ENCODE measurements at places on chromosomes 2 and 18.

DNA sequence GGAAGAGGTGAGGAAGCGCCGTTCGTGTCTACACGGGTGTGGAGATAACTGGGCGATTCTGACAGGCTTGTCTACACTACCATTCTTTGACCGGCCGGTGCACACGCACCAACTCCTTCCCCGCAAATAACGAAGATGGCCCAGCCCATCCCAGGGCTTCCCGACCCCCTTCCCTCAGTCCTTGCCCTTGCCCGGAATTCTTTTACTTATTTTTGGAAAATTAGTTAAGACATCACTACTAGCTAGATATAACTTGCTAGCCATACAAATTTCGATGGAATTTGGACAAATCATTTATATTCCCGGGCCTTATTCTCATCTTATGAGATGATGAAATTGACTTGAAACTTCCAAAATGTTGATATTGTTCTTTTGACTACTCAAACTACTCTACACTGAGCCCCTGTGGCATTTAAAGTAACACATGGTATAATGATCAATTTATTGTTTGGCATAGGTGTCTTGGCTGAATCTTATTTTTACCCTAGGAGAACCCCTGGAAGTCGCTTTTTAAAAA is 1.3 kb downstream of the ERICH2 start:
- H3K4me1 ChIP-seq: peaks cover 6% of the 10 kb centered on the region
- no peaks in the 10 kb centered on the region for H3K36me3 ChIP-seq
- peaks cover 18% of the 10 kb centered on the region for H3K27me3 ChIP-seq
- no peak for DNase-seq
- no peak overlapping the region for H3K4me3 ChIP-seq
- H3K27ac ChIP-seq: no peak overlapping the region

GRCh38 chr2:66724241-66724640 is 289.3 kb downstream of the MEIS1 start:
- no peak overlapping the region for H3K27ac ChIP-seq
- H3K27me3 ChIP-seq: no peaks in the 10 kb centered on the region
- no peak overlapping the region for H3K4me3 ChIP-seq
- H3K4me1 ChIP-seq: no peaks in the 10 kb centered on the region
- no peak for DNase-seq
- H3K36me3 ChIP-seq: no peaks in the 10 kb centered on the region

DNA sequence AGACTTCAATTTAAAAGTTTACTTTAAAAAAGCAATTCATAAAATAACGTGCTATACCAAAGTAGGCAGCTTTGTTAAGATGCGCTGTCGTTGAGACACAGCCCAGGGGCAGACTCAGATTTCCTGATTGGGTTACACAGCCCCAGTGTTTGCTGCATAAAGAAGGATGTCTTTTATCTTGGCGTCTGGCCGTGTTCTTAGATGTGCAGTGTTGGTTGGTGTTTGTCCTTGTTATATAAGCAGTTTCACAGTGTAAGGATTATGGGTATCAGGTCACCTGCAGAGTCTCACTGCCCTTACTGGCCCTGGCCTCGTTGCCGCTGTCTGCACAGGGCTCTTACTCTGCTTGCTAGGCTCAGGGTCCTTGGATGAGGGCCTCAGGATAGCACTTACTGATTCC is 108.5 kb downstream of the WDSUB1 start:
- no peak for DNase-seq
- H3K27ac ChIP-seq: no peak overlapping the region
- H3K4me3 ChIP-seq: no peak overlapping the region
- no peaks in the 10 kb centered on the region for H3K4me1 ChIP-seq

DNA sequence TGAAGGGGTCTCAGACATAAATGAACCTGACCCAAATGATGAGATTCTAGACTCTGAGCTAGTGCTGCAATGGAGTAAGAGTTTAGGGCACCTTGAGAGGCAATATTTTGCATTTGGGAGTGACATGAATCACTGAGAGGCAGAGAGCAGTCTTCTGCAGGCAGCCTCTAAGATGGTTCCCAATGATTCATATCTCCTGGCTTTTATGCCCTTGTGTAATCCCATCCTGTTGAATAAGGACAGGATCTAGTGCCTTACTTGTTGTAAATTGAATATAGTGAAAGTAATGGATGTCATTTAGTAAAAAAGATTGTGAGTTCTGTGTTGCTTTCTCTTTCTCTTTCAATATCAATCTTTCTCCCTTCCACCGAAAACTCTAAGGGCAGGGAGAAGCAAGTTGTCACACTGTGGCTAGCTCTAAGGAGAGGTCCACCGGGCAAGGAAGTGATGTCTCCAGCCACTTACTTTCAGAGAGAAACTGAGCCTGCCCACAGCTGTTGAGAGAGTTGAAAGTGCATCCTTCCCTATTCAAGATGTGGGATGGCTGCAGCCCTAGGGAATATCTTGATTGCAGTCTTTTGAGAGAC is 144.7 kb downstream of the TRIB2 start:
- H3K4me1 ChIP-seq: peaks cover 22% of the 10 kb centered on the region
- peak; percentile 14 for DNase-seq

GRCh38 chr2:121118951-121119350 is 166.1 kb downstream of the TFCP2L1 start:
- H3K27me3 ChIP-seq: no peaks in the 10 kb centered on the region
- no peaks in the 10 kb centered on the region for H3K4me1 ChIP-seq
- H3K4me3 ChIP-seq: no peak overlapping the region

DNA sequence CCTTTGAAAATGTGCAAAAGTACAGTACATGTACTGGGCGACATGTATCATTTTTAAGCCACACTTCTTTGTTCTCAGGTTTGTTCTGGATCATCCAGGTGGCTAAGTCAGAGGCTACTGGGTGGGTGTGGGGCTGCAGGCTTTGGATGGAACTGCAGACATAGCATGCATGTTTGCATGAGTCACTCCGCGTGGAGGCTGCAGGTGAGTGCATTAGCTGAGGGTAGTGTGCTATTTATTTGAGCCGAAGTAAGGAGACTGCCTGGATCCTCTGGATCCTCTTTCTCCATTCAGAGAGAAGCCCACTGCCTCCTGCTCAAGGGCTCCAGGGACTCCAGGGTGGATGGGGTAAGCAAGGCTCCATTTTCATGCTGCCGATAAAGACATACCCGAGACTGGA is 9.4 kb upstream of the NEURL3 start:
- no peak for DNase-seq
- H3K27me3 ChIP-seq: peaks cover 2% of the 10 kb centered on the region
- no peak overlapping the region for H3K4me3 ChIP-seq
- H3K36me3 ChIP-seq: no peaks in the 10 kb centered on the region
- no peaks in the 10 kb centered on the region for H3K4me1 ChIP-seq

GRCh38 chr2:236124182-236124893 is 43.8 kb downstream of the GBX2 start:
- DNase-seq: no peak
- no peak overlapping the region for H3K27ac ChIP-seq
- no peaks in the 10 kb centered on the region for H3K4me1 ChIP-seq
- H3K27me3 ChIP-seq: no peaks in the 10 kb centered on the region

GRCh38 chr2:67846370-67847070 is 216.3 kb downstream of the C1D start:
- H3K4me3 ChIP-seq: no peak overlapping the region
- H3K4me1 ChIP-seq: peaks cover 6% of the 10 kb centered on the region
- H3K27me3 ChIP-seq: no peaks in the 10 kb centered on the region
- H3K36me3 ChIP-seq: no peaks in the 10 kb centered on the region
- peak; percentile 96 for DNase-seq

DNA sequence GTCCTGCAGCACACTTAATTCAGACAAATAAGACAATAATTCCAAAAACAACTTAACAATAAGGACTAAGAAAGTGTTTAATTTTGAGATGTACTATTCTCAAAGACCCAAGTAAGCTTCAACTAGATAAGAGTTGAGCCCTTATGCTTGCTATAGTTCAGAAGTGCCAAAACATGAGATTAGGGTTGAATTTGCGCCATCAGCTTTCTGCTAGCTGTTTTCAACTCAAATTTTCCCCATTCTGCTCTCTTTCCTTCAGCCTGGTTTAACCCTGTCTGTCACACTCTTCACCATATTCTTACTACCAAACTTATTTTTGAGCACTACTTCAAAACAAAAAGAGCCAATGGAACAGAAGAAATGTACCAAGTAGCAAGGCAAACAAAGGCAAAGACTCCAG is 4.1 kb downstream of the NFE2L2 start:
- H3K27me3 ChIP-seq: no peaks in the 10 kb centered on the region
- no peak for DNase-seq
- H3K27ac ChIP-seq: no peak overlapping the region
- no peaks in the 10 kb centered on the region for H3K36me3 ChIP-seq
- peaks cover 33% of the 10 kb centered on the region for H3K4me1 ChIP-seq

GRCh38 chr2:14015113-14015630 is 617.3 kb upstream of the LRATD1 start:
- H3K36me3 ChIP-seq: no peaks in the 10 kb centered on the region
- H3K4me3 ChIP-seq: no peak overlapping the region
- no peaks in the 10 kb centered on the region for H3K4me1 ChIP-seq
- H3K27me3 ChIP-seq: no peaks in the 10 kb centered on the region
- H3K27ac ChIP-seq: no peak overlapping the region
- no peak for DNase-seq

- H3K4me1 ChIP-seq: no peaks in the 10 kb centered on the region
- no peaks in the 10 kb centered on the region for H3K27me3 ChIP-seq
- no peak for DNase-seq
- H3K27ac ChIP-seq: no peak overlapping the region
- no peak overlapping the region for H3K4me3 ChIP-seq
- H3K36me3 ChIP-seq: no peaks in the 10 kb centered on the region
Observed at GRCh38 chr2:135257383-135258090, 205.4 kb downstream of the RAB3GAP1 start.

- peaks cover 10% of the 10 kb centered on the region for H3K27me3 ChIP-seq
- DNase-seq: no peak
- no peak overlapping the region for H3K27ac ChIP-seq
- H3K4me3 ChIP-seq: no peak overlapping the region
- no peaks in the 10 kb centered on the region for H3K4me1 ChIP-seq
Observed at GRCh38 chr2:181673173-181673572, 7.1 kb downstream of the NEUROD1 start.

- no peaks in the 10 kb centered on the region for H3K4me1 ChIP-seq
- H3K4me3 ChIP-seq: no peak overlapping the region
- H3K36me3 ChIP-seq: no peaks in the 10 kb centered on the region
- no peak for DNase-seq
- no peak overlapping the region for H3K27ac ChIP-seq
Observed at GRCh38 chr2:224671731-224672130, 44.4 kb downstream of the CCDC195 start.

GRCh38 chr18:48616484-48617255 is 77.8 kb downstream of the CTIF start:
- H3K36me3 ChIP-seq: no peaks in the 10 kb centered on the region
- no peaks in the 10 kb centered on the region for H3K27me3 ChIP-seq
- H3K4me3 ChIP-seq: no peak overlapping the region
- no peak overlapping the region for H3K27ac ChIP-seq

DNA sequence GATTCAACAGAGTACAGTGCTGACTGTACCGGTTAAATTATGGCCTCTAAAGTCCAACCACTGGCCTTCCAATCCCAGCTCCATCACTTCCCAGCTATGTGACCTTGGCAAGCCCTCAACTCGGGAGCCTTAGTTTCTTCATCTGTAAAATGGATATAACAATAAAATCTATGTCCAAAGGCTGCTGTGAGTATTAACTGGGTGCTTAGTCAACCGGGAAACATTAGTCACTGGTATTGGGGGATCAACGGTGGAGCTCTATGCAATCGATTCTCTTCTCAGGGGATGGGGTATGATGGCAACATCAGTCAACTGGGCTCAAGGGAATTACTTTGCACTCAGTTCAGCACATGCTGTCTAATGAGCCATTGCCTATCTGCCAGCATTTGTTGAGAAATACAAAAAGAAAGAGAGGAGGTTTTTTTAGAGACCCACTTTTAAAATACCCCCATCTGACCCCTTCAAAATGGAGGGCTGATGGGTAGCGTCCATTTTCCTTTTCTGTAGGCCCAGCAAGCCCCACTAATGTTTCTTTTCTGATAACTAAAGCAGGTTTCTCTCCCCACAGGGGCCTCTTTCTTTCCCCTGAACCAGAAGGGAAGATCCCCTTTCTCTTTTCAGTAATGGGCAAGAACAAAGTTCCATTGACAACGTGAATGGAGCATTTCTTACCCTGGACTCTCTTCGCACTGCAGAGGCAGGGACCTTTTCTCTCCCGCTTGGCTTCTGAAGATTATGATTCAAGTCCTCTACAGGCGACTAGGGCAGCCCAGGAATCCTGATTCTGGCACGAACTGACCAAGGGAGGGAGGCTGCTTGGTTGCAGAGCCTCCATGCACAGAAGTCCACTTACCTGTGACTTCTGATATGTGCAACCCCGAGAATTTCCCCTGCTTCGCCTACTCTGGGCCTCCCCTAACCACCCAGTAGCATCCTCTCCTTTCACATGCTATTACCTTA is 8.7 kb upstream of the AGFG1 start:
- no peaks in the 10 kb centered on the region for H3K36me3 ChIP-seq
- no peaks in the 10 kb centered on the region for H3K27me3 ChIP-seq
- no peak overlapping the region for H3K27ac ChIP-seq
- H3K4me3 ChIP-seq: no peak overlapping the region

DNA sequence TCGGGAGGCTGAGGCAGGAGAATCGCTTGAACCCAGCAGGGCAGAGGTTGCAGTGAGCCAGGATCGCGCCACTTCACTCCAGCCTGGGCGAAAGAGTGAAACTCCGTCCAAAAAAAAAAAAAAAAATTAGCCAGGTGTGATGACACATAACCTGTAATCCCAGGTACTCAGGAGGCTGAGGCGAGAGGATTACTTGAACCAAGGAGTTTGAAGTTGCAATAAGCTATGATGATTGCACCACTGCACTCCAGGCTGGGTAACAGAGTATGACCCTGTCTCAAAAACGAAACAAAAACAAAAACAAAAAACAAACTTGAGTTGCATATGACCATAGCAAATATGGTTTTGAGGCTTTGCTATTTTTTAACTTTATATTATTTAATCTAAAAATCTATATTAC is 25.8 kb downstream of the SANBR start:
- H3K4me1 ChIP-seq: no peaks in the 10 kb centered on the region
- H3K27ac ChIP-seq: no peak overlapping the region
- no peak overlapping the region for H3K4me3 ChIP-seq
- peaks cover 2% of the 10 kb centered on the region for H3K36me3 ChIP-seq
- DNase-seq: no peak

- no peak overlapping the region for H3K4me3 ChIP-seq
- H3K27ac ChIP-seq: no peak overlapping the region
- peaks cover 24% of the 10 kb centered on the region for H3K4me1 ChIP-seq
- H3K27me3 ChIP-seq: no peaks in the 10 kb centered on the region
- no peaks in the 10 kb centered on the region for H3K36me3 ChIP-seq
Observed at GRCh38 chr18:23384778-23385736, 68.0 kb upstream of the RIOK3 start.

- H3K4me3 ChIP-seq: no peak overlapping the region
- H3K27ac ChIP-seq: no peak overlapping the region
- DNase-seq: no peak
- H3K36me3 ChIP-seq: no peaks in the 10 kb centered on the region
- H3K27me3 ChIP-seq: no peaks in the 10 kb centered on the region
Observed at GRCh38 chr2:204112084-204112770, 175.7 kb downstream of the ICOS start.

All from endothelial cell of umbilical vein (primary cell).